ENCODE measurements at places on chromosomes 4 and X.
A peak's percentile ranks its signal among the peaks of the same experiment; 100 is the strongest.

DNA sequence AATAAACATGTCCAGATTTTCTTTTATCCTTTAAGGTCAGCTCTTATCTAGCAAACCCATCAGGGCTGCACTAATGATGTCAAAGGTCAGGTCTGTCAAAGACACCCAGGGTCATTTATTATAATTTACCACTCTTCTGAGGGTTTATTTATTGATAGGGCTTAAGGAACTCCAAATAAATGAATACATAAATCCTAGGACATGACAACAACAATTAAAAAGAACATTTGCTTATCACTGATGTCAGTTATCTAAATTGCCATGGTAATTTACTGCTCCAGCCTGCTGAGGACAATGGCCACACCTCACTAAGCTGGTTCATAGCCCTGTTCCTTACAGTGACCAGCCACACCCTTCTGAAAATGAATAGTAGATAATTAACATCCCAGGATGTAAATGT lies 317.1 kb downstream of the UNC5C start:
- no peak for DNase-seq

DNA sequence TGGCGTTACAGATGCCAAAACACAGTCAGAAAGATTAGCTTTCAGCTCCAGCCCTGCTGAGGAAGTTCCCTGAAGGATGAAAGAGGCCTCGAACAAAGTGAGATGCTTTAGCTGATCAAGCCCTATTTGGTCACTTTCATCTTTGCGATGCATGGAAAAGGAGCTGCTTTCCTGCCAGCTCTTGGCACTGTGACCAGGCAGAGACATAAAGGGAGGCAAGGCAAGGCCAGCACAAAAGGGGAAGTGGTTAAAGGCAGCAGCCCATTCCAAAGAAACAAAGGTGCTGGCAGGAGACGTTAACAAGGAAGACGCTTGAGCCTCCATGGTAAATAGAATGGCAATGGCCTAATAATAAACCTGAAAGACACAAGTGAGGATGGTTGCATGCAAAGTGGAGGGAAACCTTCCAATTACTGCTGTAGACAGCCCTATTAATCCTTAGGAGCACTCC lies 617.1 kb upstream of the INTU start:
- DNase-seq: no peak

GRCh38 chrX:8820910-8821527 lies 19.8 kb upstream of the FAM9A start:
- no peak for DNase-seq

DNA sequence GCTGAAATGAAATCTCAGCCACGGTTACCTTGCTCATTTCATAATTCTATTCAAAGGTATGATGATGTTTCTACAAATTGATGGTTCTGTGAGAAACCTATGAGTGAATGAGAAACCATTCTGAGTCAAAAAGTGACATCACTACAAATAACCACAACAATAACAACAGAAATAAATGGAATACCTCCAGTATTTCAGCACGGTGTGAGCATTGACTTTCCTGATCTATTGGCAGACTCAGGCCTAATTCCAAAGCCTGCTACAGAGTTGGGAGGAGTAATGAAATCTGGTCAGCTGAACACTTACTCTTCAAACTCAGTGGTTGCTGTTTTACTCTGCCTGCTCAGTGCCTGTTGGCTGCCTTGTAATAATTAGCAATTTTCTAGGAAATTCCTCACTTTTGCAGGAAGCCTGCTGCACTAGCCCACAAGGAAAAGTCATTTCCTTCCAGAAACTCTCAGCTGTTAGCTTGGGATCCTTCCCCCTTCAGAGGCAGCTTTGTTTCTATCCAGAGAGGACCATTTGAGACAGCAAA lies 18.8 kb upstream of the SYNPO2 start:
- DNase-seq: no peak

GRCh38 chrX:23664496-23664895 lies 2.8 kb upstream of the PRDX4 start:
- no peak for DNase-seq

DNA sequence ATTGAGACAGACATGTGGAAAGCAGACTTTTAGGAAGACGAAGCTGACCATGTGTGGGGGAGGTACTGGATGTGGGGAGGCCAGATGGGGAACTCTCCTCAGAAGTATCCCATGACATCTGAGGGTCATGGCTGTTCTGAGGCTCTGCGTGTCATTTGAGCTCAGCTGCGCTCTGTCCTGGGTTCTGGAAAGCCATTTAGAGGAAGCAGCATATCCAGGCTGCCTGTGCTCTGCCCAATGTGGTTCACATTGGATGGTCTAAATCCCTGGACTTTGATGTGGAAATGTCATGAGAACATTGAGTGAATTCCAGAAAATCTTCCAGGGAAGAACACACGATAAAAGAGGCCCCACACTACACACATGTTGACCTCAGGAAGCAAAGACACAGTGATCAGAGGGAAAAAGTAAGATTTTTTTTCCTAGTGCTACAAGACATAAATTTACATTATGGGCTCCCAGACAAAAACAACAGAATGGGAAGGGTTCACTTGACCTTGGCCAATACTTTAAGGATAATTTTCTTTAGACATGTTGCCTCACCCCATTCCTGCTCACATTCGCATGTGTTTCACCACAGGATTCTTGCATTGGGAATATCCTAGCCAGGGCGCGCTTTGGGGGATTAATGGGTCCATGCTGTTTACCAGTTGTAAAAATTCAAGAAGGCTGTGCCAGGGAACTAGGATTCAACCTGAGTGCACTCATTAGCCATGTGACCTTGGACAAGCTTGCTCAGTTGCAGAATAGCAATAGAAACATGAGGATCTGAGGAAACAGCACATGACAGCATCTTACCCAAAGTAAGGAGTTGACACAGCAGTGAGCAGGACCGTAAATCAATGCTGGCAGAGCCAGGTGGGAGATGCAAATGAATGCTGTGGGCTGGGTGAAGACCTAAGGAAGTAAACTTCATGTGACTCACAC lies 73.2 kb upstream of the C1QTNF7 start:
- DNase-seq: no peak

DNA sequence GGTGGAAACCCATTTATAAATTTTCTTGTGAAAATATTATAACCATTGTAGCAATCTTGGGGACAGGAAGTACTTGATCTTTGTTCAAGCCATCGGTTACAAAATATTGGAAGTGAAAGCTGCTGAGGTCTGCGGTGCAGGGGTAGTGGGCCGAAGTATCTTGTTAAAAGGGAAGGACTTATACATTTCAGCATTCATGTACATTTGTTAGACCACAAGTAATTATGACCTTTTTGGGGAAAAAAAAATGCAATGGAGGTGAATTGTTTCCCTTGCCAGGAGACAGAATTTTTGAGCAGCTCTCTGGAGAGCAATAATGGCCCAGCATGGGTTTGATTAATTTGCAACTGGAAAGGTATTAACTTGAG lies 121.3 kb downstream of the EGF start:
- DNase-seq: peak; percentile 57

DNA sequence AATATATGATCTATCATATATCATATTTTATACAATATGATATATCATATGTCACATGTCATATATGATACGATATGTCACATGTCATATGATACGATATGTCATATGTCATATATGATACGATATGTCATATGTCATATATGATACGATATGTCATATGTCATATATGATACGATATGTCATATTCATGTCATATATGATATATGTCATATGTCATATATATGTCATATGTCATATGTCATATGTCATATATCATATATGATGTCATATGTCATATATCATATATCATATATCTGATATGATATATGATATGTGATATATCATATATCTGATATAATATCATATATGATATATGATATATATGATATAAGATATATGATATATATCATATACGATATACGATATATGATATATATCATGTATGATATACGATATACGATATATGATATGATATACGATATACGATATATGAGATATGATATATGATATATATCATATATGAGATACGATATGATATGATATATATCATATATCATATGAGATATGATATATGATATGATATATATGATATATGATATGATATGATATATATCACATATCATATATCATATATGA lies 122.3 kb upstream of the USP9X start:
- no peak for DNase-seq

DNA sequence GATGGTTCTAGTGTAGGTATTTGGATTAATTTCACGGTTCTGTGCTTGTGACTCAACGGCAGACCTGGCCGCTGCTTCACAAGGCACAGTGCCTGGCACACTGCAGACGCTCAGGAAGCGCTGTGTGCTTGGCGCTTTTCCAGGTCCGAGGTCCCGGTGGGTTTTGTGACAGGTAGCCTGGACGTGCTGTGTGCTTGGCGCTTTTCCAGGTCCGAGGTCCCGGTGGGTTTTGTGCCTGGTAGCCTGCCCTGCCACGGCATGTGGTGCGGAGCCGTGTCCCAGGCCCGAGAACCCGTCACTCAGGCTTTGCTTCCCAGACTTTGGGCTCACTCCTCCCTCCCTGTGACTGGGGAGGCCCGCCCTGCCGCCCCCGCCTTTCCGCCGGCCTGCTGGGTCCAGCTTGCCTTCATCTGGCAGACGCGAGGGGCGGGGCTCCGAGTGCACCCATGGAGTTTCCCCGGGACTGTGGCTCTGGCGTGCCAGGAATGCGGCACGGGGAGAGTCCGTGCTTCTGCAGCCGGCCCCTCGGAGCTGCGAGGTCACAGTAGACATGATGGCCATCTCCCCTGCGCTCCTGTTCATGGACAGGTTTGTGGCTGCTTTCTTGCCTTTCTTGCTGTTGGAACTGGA lies 44.2 kb downstream of the TBC1D14 start:
- no peak for DNase-seq

DNA sequence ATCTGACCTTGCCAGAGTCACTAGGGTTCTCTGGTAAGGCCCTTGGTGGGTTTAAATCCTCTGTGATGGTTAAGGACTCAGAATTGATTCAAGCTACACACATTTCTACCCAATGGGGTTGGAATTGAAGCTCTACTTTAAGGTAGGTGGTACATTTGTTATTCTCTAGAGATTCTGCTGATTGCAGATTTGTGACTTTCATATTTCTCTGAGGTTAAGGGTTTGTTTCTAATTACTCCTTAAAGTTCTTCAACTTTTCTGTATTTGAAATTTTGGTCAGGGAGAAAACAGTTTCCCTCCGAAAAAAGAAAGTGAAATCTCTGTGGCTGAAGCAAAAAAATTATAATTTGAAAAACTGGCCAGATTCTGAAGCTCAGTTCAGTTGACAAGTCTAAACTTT lies 25.8 kb upstream of the USP46 start:
- no peak for DNase-seq

DNA sequence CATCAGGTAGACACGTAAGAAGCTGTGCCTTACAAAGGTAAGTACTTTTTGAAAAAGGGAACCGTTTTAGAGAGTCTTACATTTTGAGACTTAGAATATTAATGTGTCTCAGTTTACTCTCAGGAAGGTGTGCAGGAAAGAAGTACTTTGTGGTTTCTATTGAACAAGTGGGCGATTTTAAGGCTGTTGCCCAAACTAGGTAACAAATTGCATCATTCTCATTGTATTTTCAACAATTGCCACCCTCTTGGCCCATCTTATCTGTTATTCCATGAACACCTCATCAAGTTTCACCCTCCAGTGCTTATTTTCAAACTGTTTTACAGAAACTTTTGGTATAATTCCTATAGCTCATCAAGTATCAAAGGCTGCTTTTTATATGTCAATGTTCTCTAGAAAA lies 158.3 kb downstream of the SLC4A4 start:
- no peak for DNase-seq

- no peak for DNase-seq
Observed at GRCh38 chr4:184884883-184885282, 59.1 kb upstream of the ACSL1 start.

DNA sequence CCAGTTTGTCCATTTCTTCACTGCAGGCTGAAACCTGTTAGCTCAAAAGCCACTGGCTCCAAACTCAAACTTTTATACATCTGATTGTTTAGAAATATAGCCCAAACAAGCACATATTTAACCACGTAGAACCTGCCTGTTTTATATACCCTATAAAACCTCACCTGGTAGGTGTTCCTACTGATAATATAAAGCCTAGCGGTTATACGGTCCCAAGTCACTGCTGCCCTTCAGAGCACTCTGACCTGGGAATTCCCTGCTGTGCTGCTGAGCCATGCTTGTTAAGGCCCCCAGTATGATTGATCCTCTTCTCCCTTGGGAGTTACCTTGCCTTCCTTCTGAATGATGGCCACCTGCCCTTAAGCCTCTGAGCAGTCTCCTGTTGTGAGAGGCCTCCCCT lies 432.8 kb upstream of the LCORL start:
- no peak for DNase-seq

DNA sequence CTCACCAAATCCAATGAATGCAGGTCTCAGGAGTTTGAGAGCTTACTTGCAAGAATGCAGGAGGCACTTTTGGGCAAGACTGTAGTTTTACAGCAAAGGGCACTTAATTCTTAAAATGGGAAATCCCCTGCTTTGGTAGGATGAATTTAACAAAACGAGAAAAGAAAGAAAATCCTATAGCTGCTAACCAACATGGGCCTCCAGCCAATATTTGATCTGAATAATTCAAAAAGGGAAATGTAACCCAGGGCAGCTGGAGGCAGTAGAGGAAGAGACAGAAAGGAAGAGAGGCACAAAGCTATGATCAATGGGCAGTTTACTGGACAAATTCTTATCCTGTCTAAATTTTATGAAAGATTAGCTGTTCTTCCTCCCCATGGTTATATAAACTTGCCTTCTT lies 142.3 kb downstream of the SH3KBP1 start:
- DNase-seq: no peak

- DNase-seq: peak; percentile 63
Observed at GRCh38 chr4:121711263-121712000, 14.7 kb upstream of the ANXA5 start.

DNA sequence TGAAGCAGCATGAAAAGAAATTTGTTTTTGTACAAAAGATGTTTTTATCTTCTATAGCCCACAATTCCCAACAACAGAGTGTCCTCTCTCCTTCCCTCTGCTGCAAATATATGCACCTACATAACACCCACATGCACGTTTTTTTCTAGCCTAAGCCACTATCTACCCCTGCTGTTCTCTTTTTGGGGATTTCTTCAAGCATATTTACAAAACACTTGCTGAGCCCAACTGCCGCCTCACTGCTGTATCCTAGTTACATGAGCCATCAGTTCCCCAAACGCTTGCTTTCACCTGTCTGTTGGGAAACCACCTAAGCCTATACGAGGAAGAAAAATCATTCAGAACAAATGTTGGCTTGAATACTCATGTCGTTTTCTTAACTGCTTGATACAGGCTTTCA lies 127.2 kb downstream of the CHRNA9 start:
- DNase-seq: peak; percentile 70

DNA sequence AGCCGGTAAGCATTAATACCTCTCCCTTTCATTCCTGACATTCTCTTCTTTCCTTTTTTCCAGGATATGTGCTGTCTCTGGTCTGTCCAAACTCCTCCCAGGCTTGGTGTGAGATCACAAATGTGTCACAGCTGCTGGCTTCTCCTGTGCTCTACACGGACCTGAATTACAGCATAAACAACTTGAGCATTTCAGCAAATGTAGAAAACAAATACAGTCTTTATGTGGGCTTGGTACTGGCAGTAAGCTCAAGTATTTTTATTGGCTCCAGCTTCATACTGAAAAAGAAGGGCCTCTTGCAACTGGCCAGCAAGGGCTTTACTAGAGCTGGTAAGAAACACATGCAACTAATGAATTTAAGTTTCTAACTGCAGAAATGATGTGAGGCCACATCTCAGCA lies 8.4 kb downstream of the NIPAL1 start:
- no peak for DNase-seq
